Fibroblast of skin of right quadriceps (primary cell): ENCODE measurements at places on chromosomes 3 and 15.
A peak's percentile ranks its signal among the peaks of the same experiment; 100 is the strongest.

DNA sequence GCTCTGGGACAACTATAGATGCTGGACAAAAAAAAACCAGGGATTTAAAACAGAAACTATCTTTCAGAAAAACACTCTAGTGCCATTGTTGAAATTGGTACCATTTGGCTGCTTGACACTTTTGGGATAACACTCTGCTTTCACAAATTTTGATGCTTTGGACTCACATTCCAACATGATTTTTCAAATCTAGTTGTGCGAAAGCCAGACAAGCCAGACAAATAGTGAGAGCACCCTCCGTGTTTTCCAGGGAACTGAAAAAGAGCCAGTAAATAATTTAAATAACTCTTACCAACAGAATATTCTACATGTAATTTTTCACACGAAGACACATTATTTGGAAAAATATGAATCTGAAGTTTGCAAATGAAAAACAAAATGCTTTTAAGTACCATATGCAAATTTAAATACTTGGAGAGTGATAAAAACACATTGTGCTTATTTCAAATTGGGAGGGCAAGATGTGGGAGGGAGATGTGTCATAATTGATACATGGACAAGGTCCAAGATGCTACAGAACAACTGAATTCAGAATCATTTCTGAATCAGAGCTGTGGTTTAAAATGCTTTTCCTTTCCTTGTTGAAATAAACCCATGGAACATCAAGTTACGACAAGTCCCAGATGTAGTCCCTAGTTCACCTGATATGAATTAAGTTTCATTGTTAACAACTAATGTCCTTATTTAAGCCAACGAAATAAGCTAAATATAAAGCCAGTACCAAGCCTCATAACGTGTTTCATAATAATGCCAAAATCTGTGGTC lies 144.2 kb upstream of the SOX2 start:
- DNase-seq, result peak; percentile 51

- no peak for DNase-seq
Measured at GRCh38 chr3:14539384-14539741, 779 bp downstream of the GRIP2 start.

GRCh38 chr15:75718328-75718727 lies 5.7 kb upstream of the CSPG4 start:
- DNase-seq, result peak; percentile 74

- no peak for DNase-seq
Measured at GRCh38 chr3:81859524-81859923, 98.1 kb upstream of the GBE1 start.

- DNase-seq, result no peak
Measured at GRCh38 chr15:33460166-33460805, 149.5 kb downstream of the RYR3 start.

GRCh38 chr3:71149959-71150954 lies 433.3 kb downstream of the FOXP1 start:
- DNase-seq, result no peak

GRCh38 chr3:32685543-32686185 lies 676 bp downstream of the CNOT10 start:
- no peak for DNase-seq

DNA sequence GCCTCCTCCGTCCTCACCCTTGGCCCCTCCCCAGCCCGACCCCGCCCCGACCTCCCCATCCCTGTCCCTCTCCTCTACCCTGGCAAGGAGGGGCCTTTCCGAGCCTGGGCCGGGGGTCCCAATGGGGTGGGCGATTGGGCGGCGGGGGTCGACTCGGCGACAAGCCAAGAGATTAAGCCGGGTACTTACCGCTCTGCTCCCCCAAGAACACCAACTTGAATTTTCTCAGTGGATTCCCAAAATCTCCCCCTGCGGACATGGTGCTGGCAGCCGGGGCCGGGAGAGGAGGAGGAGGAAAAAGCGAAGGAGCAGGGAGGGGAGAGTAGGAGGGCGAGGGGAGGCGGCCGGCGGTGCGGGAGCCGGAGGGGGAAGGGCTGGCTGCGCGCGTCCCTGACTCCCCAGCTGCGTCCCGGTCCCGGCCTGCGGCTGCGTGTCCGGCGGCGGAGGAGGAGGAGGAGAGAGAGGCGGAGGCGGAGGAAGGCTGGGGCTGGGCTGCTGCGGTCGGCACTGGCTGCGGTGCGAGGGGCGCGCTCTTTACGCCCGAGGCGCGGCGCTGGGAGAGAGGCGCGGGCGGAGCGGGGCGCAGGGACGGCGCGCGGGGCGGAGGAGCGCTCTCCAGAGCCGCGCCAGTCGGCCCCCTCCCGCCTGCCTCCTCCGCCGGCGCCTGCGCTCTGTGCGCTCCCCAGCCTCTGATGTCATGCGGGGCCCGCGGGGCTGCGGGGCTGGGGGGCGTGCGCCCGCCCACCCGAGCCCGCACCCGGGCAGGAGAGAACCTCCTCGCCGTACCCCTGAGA lies at the start of gene RAB6B:
RAB6B (minus strand) TSS at position 675 of the 794 bp plus-strand sequence; CDS start at position 259, 416 bp downstream.
- peak; percentile 37 for DNase-seq

- no peak for DNase-seq
Measured at GRCh38 chr3:174170248-174170647, 688.9 kb upstream of the NAALADL2 start.

DNA sequence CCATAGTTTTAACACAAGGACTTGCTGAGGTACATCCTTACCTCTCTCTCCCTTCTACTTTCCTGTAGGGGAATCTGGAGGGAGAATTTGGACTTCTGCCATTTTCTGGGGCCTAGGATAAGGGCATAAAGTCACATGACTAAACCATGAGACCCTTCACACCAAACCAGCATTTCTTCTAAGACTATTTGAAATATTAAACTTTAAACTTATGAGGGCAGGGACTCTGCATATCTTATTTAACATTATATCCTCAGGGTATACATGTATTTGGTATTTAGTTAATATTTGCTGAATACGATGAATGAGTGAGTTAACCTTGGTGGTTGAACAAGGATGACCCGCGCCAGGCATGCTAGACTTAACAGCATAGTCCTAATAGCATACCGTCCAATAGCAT lies 63.4 kb downstream of the USP13 start:
- peak; percentile 13 for DNase-seq

DNA sequence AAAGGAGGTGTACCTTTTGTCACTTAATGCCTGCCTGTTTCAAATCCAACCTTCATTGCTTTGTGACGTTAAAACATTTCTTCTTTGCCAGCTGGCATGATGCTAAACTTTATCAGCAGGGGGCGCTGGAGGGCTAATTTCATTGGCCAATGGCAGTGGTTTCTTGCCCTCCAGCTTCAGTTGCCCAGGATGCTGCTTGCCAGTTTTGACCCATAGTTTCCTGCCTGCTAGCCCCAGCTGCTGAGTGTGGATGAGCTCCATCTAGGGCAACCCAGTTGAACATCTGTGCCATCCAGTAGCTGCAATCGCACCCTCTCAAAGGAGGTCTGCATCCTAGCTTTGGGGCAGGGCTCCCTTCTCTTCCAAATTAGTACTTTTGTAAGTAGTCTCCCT lies 22.1 kb downstream of the ACKR2 start:
- peak; percentile 34 for DNase-seq

DNA sequence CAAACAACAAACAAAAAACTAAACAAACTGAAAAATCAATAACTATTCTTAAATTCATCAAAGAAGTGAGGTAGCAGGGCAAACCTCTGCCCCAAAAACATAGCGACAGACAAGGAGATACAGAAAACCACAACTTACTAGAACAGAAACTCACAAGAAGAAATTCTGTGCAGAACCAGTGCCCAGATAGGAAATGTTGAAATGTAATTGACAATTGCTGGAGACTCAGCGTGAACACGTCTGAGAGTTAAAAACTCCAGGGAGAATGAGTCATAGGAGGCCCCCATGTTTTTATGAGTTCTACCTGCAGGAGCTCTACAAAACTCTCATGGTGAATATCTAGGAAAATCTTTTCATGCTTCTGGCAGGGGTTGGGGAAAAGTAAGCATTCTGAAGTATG lies 95.5 kb upstream of the SETMAR start:
- DNase-seq, result no peak

DNA sequence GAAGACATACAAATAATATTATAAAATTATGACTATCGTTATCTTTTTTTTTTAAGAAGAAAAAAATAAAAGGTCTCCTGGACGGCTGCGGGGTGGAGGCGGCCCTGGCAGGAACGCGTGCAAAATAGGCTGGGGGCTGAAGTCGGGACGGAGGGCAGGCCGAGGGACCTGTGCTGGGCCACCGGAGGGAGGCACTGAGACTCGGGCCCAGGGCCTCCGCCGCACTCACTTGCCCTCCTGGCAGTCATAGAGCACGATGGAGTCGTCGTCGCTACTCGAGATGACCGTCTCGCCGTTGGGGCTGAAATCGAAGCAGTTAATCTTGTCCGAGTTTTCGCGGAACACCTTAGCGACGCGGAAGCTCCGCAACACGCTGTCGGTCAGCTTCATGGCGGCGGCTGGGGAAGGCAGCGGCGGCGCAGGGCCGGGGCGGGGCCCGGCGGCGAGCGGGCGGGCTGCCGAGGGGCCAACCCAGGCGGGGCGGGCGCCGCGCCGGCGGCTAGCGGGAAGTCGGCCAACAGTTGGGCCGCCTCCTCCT lies 408 bp downstream of the WDR82 start:
- DNase-seq, result no peak

DNA sequence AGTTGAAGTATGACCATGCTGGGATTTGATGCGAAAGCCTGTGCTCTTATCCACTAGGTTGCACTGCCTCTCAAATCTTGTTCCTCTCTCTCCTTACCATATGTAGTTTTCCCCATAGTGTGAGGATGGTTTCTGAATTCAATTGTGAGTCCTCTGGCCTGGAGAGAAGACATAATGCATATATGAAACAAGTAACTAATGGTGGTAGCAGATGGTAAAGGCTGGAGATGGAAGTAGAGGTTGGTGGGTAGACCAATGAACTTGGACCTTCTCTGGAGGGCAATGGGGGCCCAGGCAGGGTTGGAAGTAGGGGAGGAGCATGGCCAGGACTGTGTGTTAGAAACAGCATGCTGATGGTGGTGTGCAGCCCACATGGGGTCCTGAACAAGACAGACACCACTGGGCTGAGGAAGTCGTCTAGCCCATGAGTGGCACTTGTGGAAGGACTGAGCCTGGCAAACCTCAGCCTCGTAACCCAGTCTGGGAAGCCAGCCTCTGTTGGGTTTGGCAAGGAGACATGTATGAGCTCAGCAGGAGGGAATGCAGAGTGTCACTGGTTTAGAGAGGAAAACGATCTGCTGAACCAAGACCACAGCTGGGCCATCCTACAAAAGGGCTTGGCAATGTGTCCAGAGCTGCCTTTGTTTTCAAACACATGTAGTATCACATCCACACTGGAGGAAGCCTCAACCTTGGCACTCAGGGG lies 18.5 kb upstream of the LMCD1 start:
- DNase-seq, result peak; percentile 95

GRCh38 chr15:29571792-29572431 lies 250.4 kb downstream of the TJP1 start:
- no peak for DNase-seq

GRCh38 chr3:195574497-195575304 lies 9.0 kb downstream of the APOD start:
- DNase-seq, result no peak

GRCh38 chr15:59165726-59166125 lies 40.9 kb upstream of the LDHAL6B start:
- no peak for DNase-seq

GRCh38 chr15:74870436-74871215 lies 2.5 kb downstream of the SCAMP2 start:
- DNase-seq, result no peak
